CD4-positive, alpha-beta T cell treated with Interleukin-17A for 4 hours (primary cell): ENCODE measurements at places on chromosomes 6 and 20.
A peak's percentile ranks its signal among the peaks of the same experiment; 100 is the strongest.

GRCh38 chr6:145539831-145540230, 195.5 kb downstream of the EPM2A start:
- DNase-seq, result no peak

GRCh38 chr6:45454008-45454911, 76.5 kb upstream of the SUPT3H start:
- no peak for DNase-seq

DNA sequence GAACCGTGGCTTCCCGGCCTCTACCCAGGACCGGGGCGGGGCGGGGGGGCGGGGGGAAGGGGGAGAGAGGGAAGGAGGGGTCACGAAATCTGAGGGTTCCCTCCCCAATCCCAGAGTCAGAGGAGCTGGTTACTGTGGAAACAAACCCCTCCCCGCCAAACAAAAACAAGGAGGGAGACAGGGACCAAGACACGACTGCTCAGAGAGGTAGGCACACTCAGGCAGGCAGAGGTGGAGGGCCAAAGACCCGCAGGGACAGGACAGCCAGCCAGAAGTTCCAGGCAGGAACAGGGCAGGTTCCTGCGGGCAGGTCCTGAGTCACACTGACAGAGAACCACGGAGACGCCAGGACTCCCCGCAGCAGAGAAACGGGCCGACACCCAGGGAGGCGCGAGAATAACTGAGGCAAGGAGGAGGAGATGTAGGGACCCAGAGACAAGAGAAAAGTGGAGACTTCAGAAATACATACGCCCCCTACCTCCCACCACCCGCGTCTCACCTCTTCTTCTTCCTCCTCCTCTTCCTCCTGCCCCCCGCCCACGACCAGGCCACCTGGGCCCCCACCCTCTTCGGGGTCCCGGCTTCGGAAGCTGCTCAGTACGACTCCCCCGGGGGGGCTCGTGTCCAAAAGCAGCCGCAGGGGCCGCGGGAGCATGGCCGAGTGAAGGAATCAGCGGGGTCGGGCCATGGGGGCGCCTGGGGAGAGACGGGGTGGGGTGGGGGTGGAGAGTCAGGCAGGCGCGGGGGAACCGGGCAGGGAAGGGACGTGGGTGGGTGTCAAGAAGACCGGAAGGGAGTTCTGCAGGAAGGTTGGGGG, 578 bp downstream of the RGL2 start:
- DNase-seq, result peak; percentile 66

DNA sequence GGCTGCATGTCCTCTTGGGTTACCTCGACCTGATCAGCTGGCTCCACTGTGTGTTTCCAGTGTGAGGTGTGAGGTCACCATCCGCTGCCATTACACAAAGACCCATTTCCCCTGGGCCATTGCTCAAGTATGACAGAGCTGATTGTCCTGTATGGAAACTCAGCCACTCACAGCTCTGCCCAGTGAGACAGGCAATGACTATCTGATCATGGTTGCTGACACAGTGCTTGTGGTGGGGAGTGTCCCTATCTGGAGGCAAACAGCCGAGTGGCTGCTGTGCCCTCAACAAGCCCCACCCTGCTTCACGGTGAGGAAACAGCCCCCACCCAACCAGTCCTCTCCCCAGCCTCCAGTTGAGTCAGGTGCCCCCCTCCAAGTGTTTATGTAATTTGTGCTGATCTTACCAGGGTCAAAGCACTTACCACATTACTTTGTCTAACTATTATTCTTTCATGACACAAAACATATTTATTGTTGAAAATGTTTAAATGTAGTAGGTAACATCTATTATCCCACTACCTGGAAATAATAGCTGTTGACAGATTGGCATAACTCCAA, 11.7 kb upstream of the MAPK13 start:
- peak; percentile 76 for DNase-seq

DNA sequence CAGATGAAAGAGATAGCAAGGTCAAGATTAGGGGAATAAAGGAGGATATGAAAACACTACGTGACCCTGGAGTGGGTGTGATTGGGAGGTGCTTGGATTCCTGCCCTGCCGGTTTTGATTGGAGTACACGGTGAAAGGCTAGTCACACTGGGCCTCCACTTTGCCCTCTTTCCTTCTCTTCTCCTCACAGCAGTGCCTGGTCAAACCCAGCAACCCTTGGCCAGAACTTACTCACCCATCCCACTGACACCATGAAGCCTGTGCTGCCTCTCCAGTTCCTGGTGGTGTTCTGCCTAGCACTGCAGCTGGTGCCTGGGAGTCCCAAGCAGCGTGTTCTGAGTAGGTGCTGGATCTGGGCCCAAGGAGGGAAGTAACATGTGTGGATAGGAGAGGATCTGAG, at the start of gene WFDC13:
Gene WFDC13 (plus strand): TSS at position 166 of the 400 bp plus-strand sequence. CDS start 86 bp downstream, at position 252.
- no peak for DNase-seq

GRCh38 chr20:50218987-50219435, 28.4 kb downstream of the CEBPB start:
- no peak for DNase-seq

DNA sequence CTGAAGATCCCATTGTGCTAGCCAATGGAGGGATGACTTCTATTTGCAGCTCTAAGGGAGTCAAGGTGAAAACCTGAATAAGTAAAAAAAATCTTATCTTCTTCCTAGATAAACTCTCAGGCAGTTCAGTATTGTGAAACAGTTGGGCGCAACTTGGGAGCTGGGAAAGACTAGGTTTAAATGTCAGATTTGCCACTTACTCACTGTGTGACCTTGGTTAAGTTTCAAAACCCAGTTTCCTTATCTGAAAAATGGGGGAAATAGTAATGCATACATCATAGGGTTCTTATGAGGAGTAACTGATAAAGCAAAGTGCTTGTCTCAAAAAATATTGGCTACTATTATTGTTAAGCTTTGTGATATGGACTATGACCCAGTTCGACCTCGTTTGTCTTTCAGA, 88.8 kb downstream of the CD83 start:
- no peak for DNase-seq

DNA sequence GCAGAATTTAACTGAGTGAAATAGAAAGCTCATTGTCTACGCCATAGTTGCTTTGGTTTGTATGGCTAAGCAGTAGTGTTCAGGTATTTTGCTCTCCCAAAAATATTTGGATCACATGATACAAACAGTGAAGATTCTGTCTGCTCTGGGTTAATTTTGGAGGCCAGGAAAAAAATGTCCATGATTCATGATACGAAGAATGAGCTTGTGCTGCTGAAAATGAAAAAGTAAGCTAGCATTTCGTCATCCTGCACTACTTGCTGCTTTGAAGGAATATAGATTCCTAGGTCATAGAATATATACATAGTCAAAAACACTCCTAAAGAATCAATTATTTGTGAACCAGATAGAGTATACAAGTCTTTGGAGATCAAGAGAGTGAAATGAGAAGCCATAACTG, 8.3 kb downstream of the WRNIP1 start:
- DNase-seq, result no peak

DNA sequence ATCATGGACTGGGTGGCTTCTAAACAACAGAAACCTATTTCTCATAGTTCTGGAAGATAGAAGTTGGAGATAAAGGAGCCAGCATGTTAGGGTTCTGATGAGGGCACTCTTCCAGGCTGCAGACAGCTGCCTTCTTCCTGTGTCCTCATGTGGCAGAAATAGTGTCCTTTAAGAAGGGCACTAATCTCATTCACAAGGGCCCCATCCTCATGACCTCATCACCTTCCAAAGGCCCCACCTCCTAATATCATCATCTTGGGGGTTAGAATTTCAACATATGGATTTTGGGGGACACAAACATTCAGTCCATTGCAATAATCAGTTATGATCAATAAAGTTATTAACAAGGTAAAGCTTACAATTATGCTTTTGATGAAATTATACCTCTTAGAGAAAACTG, 130.8 kb upstream of the SLC22A23 start:
- no peak for DNase-seq

- DNase-seq, result no peak
These were observed 37.4 kb downstream of the PKHD1 start for GRCh38 chr6:52050051-52050405.
